ENCODE measurements at places on chromosomes 7 and 10.

- no peak for DNase-seq
These were observed 42.1 kb downstream of the FOXL3 start for GRCh38 chr7:332020-332517.

DNA sequence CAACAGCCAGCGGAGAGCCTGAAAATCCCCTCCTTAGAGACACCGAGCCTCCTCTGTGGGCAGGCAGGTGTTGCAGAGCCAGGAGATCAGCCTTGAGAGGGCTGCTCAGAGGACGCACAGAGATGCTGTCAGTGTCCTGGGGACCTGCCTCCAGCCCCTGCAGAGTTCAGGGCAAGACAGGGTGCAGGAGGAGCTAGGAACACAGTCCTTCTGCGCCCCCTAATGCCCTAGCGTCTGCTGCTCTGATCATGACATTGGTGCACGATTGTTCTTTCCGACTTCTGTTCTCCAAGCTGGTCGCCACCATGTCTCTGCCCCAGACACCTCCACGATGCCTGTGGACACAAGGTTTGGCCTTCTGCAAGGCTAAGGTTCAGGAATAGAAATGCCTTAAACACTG lies 613.7 kb upstream of the MKI67 start:
- DNase-seq = no peak

GRCh38 chr10:21769041-21769440 lies 234.5 kb downstream of the DNAJC1 start:
- no peak for DNase-seq

GRCh38 chr10:113420733-113421675 lies 131.8 kb upstream of the HABP2 start:
- DNase-seq = no peak

GRCh38 chr7:8060241-8060640 lies 91.6 kb downstream of the GLCCI1 start:
- no peak for DNase-seq

- no peak for DNase-seq
These were observed 125.3 kb downstream of the DYNC1I1 start for GRCh38 chr7:95897557-95898251.

- DNase-seq = no peak
These were observed 115.7 kb upstream of the CACNA2D1 start for GRCh38 chr7:82559193-82559805.

- no peak for DNase-seq
These were observed 7.0 kb downstream of the GET4 start for GRCh38 chr7:883055-884021.

DNA sequence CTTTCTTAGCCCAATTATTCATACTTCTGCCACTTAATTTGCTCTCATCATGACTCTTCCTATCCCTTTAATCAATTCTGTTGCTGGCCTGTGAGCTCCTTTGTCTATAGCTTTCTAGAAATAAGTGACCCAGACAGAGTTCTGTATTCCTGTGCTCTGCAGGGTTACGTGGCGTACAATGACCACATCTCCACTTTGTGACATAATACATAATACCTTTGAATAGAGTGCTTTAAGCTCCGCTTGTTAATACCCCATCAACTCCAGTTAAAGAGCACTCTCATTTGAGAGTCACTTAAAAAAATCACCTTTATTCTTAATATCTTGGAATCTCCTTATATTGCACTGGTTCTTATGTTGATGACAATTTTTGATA lies 619.0 kb downstream of the PARD3 start:
- DNase-seq = no peak

- no peak for DNase-seq
These were observed 28.7 kb downstream of the ARMH3 start for GRCh38 chr10:102027261-102027660.

DNA sequence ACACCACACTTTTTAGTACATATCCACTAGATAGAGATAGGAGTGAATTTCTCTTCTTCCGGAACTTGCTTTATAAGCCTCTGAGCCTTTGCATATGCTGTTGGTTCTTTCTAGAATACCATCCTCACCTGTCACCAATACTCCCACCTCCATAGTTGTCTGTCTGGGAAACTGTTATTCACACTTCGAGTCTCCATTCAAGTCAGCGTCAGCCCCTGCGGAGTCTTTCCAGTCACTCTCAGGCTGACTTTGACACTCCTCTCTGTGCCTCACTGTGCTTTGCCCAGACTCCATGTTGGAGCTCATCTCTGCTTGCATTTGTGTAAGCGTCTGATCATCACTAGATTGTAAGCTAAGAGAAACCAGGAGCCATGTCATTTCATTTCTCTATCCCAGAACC lies 66.5 kb upstream of the NRBF2 start:
- no peak for DNase-seq

- no peak for DNase-seq
These were observed 107.7 kb upstream of the KCND2 start for GRCh38 chr7:120165227-120165626.

DNA sequence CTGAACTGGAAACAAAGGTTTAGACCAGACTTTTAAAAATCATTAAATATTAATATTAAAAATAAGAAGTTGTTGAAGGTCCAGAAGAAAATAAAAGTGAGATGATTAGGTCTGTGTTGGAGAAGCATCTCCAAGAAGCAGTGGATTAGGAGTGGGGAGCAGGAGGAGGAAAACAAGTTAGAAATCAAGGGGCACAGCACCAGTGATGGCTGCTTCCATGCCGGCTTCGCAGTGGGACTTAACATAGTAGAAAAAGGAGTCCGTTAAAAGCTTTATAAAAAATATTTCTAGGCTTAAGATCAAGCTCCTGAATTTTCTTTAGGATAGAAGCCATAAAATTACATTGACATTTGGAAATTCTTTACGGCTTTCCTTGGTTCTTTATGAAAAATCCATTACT lies 95.8 kb downstream of the CDC14C start:
- no peak for DNase-seq

GRCh38 chr10:78115135-78115853 lies 81.6 kb downstream of the RPS24 start:
- DNase-seq = no peak

DNA sequence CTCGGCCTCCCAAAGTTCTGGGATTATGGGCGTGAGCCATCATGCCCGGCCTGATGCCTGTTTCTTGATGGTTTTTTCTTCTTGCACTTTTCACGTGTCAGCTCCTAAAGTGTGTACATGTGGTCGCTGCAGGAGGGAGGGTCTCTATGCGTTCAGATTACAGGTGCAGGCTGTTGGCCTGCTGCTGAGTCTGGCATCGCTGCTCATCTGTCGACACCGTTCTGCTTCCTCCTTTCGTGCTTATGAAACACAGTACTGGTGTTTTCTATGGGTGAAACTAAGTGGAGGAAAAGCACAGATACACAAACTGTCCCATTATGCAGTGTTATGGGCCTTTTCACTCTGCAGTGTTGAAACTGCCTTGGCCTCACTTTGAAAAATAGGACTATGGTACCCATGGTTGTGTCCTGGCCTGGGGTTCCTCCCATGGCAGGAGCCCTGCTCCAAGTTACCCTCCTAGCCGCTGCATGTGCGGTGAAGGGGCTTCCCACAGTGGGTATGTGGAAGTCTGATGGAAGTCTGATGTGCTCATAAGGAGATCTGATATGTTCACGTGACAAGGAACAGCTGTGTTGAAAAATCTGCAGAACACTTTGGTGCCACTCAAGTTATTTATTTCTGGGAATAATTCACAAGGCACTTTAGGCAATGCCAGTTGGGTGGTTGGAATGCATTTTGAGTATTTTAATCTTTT lies 23.5 kb downstream of the OGDH start:
- no peak for DNase-seq

All from activated naive CD4-positive, alpha-beta T cell treated with anti-CD3 and anti-CD28 coated beads, Interleukin-2, amount 10 ng/mL, durations not matched to agents 7 days and 5 days (primary cell).